ENCODE measurements at places on chromosomes 3 and 15. TPM values are rescaled to one million over a fixed set of nuclear protein-coding genes. Genes with fewer than 3 reads are reported as not detected.

Gene C3orf49
- not detected for total RNA-seq

Gene EPHB3
- 45.3 TPM for total RNA-seq

Gene KNG1
- total RNA-seq = 116 TPM

Gene CRYGS
- 2.9 TPM for total RNA-seq

Gene VPS33B
- total RNA-seq = 5.5 TPM

Gene IMPG2
- 0.70 TPM for total RNA-seq

Gene HACD2
- total RNA-seq = 29.8 TPM

Gene P2RY14
- 1.1 TPM for total RNA-seq

Gene ARL14
- not detected for total RNA-seq

Gene TMEM158
- total RNA-seq = 8.2 TPM

Gene ARHGEF26
- total RNA-seq = 12.0 TPM

Gene LYZL4
- total RNA-seq = not detected

Gene COL6A6
- total RNA-seq = 10.6 TPM

Gene HEMK1
- 16.1 TPM for total RNA-seq

Measured in metanephros (tissue), 2 donors.